D341Med (cell line): ENCODE measurements at places on chromosomes 16 and 17.

DNA sequence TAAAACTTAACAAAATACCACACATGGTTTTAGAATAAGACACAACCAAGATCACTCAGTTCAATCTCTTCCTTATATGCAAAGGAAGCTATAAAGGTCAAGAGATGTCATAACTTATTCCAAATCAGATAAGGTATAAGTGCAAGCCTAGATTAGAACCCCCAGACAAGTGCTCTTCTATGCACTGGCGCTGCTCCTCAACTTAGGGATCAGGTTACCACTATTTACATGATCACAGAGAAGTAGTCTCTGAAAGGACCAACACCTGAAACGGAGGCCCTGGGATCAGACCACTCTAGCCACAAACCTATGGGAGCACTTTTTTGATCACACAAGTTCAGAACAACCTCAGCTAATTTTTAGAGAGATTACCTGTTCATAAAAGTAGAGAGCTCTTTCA is 16.6 kb downstream of the COPS3 start:
- DNase-seq = no peak

DNA sequence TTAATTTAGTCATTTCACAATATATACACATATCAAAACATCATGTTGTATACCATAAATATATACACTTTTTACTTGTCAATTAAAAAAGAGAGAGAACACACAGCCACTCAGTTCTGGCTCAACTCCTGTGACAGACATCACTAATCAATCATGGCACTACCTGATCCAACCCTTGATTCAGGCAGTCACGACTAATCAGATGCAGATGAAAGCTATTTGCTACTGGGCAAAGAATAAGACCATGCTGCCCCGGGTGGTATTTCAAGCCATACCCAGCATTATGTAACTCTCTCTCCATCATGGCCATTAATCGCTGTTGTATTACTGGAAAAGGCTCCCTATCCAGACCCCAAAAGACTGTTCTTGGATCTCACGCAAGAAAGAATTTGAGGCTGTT is 345.7 kb downstream of the HAPSTR1 start:
- no peak for DNase-seq

DNA sequence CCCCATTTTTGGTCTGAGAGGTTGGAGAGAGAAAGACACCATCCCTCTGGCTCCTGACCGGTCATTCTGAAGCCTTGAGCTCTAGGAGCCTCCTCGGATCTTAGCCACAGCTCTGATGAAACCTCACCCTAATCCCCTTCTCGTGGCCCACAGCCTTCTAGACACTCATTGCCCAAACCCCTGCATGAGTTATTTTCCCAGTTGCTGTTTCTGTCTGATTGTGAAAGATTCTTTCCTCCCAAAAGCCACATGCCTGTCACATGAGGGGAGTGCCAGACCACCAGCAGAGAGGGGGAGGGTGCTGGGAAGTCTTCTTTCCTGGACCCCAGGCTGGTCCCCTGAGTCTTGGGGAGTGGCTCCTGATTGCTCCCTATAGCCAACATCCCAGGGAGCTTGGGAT is 17.6 kb upstream of the ABR start:
- DNase-seq = no peak

- DNase-seq = no peak
These were observed 20.7 kb downstream of the UBN1 start for GRCh38 chr16:4868026-4868425.

DNA sequence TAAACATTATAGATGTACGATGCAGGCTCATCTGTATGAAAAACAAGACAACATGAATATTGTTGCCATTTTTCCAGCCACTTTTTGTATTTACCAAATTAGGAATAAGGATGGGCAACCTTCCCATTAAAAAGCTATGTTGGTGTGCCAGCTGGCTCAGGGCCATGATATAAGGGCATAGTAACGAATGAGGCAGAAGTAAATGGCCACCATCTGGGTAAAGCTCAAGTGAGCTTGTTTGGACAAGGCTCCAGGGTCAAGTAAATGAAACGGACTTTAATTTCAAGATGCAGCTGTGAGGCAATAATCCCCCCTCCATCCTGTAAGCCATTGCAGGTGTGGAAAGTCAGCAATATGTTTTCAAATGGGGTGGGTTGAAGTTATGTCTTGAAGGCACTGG is 930.9 kb upstream of the CDH8 start:
- DNase-seq = no peak

- no peak for DNase-seq
These were observed 7.7 kb upstream of the ZNF652 start for GRCh38 chr17:49369760-49370159.

DNA sequence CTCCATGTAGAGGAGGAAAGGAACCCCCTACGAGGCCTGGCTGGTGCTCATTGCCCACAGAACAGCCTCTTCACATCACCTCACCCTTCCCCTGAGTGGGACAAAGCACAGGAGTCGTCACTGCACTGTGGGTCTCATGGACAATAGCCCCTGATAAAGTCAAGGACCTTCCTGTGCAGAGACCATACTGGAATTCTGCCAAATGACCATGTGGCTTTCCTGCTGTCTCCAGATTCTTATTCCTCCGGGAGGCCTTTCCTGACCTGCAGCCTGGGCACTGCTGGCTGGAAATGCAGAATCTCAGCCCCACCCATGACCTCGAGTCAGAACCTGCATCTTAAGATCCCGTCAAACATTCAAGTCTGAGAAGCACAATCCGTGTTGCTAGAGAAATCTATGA is 60.5 kb upstream of the ERN1 start:
- DNase-seq = no peak

DNA sequence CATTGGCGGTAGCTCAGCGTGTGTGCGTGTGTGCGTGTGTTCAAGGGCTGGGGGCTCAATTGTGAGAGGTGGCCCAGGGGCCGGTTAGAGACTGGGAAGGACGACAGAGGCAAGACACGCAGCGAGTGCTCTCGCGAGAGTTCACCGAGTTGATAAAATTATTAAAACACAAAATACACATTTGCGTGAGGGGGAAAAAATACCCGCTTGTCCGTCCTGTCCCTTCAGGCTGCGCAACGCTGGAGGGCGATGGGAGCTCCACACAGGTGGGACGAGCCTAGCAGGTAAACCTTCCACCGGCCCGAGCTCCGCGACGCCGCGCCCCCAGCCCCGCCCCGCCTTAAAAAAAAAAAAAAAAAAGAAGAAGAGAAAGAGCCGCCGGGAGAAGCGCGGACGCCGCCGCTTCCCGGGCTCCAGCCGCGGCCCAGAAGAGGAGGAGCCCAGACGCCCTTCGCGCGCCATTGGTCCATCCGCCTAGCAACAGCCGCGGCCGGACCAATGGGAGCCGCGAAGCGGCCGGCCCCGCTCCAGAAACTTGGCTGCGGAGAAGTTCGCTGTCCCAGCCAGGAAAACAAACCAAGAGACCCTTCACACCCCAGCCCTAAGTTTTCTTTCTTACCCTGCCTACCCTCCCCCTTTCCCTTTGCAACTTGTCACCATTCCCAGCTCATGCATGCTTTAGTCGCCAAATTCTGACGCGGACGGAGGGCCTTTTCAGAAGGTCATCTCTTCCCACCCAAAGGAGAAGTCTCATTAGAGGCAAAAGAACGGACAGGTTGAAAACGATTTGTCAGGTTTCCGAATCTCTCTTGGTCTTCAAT is 169.9 kb upstream of the MAF start:
- DNase-seq = peak; percentile 89

DNA sequence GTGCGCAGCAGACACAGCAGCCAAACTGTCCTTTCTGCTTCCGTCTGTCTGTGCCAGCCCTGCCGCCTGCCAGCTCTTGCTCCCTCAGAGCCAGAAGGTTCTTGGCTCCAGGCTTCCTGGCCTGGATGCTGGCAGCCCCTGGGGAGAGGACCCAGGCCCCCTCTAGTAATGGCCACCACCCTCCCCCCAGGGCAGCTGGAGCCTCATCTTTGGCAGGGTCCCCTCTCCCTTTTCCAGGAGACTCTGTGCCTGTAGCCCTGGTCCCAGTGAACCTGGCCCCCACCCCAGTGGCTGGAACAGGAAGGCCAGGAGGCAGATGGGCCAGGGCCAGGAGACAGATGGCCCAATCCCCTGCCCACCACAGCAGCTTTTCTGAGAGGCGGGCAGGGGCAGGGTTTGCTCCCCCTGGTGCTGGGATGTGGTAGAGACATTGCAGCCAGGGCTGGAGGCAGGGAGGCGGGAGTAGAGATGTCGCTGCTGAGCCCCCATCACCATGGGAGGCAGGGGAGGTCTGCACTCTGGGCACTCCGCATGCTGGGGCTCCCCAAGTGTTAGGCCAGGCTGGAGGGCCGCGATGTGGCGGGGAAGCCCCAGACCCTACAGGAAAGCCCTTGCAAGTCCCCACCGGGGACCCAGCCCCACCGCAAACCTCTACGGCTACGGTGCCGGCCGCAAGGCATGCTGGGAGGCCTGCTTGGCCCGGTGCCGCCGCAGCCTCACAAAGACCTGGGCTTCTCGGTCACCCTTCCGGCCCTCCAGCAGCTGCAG is 16.7 kb downstream of the UNC13D start:
- DNase-seq = peak; percentile 98

GRCh38 chr16:26665166-26665939 is 401.4 kb upstream of the C16orf82 start:
- peak; percentile 49 for DNase-seq

GRCh38 chr16:82177555-82177954 is 7.5 kb upstream of the MPHOSPH6 start:
- no peak for DNase-seq

- no peak for DNase-seq
These were observed 14.7 kb downstream of the DNAAF1 start for GRCh38 chr16:84159800-84160199.

DNA sequence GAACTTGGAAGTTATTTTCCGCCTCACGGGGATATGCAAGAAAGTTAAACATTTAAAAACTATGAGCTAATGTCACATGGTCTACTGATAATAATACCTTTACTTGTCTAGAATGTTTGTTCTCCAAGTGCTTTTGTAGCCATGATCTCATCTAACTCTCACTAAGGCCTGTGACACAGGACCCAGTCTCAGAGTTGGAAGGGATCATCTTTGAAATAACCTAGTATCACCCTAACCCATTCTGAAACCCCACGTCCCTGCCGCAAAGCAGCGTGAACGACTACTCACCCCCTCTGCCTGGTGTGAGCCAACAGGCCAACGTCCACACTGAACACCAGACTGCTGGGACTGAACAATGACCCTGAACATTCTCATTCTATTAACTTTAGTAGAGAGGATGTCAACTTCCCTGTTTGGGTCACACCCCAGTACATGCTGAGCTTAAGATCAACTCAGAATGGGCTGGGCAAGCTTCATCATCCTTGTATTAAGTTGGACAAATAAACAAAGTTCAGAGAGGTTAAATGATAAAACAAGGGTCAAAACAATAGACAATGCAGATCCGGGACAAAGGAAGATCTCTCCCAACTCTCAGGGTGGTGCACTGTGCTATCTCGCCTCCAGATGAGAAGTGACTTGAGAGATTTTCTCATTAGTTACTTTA is 54.8 kb upstream of the BCAR1 start:
- DNase-seq = no peak

GRCh38 chr16:87017371-87018012 is 299.7 kb downstream of the C16orf95 start:
- DNase-seq = no peak

GRCh38 chr16:22788193-22788530 is 25.8 kb upstream of the HS3ST2 start:
- DNase-seq = no peak

DNA sequence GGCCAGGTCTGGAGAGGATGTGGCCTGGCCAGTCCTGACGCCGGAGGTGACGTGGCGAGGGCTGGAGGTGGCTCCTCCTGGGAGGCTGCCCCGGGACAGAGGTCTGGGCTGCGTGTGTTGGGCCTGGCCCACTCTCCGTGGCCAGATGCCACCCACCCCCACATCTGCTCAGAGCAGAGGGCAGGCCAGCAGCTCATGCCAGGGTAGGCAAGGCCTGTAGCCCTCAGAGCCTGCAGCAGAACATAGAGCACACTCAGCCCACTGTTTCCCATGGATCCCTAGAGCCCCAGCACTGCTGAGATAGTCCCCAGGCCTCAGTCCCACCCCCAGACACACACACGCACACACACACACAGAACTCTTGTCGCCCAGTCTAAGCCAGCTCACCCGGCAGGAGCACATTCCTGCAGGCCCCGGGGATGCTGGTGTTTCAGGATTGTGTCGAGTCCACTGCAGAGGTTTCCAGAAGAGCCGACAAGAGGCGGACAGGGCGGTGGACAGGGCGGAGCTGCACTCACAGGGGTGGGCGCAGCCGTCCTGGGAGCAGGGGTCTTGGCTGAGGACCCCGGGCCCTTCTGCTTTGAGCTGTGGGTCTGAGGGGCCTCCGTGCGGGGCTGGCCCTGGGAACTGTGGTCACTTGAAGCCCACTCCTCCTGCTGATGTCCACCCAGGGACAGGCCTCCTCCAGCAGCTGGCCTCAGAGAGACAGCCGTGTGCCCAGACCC is 33.4 kb downstream of the SOX8 start:
- DNase-seq = no peak

DNA sequence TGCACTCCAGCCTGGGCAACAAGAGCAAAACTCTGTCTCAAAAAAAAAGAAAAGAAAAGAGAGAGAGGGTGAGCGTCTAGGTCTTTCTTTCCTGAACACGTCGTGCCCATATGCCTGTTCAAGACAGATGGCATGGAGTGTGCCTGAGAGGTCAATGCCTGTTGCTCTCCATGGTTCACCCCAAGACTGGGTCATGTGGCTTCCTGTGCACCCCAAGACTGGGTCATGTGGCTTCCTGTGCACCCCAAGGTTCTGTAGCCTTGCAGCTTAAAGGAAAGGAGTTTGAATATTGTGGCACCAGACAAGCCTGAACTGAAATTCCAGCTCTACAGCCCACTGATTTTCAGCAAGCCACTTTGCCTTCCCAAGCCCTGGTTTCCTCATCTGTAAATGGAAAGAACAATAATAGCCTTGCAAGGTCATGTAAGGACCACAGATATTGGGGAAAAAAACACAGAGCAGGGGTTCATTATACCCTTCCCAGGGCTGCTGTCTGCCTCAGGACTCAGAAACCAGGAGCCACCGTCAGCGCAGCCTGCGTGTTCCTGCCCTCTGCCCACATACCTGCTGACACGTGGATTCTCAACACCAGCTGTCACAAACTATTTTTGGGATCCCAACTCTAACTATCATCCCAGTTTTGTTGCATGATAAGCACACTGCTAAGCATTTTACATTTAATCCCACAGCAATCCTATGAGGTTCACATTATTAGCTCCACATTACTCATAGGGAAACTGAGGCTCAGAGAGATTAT is 18.0 kb upstream of the NAGS start:
- peak; percentile 28 for DNase-seq

DNA sequence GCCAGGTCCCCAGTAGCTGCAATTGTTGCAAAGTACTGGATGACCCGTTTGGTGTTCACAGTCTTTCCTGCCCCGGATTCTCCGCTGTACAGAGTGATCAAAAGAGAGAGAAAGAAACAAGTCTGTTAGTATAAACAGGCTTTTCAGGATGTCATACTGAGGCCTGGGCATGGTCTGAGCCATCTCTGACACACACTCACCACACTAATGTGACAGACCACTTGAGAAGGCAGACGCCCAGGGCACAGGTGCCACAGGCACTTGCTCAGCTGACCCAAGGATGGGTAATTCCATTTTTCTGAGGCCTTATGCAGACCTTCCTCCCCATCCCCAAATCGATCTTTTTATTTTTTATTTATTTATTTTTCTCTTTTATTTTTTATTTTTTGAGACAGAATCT is 7.5 kb downstream of the MYH3 start:
- DNase-seq = no peak

GRCh38 chr17:81040791-81041337 is 5.9 kb downstream of the BAIAP2 start:
- peak; percentile 77 for DNase-seq
